ENCODE measurements at places on chromosomes 12 and 14. TPM values are rescaled to one million over a fixed set of nuclear protein-coding genes. Genes with fewer than 3 reads are reported as not detected.

The TAS2R31 gene
- 13.2 TPM for total RNA-seq

The GMFB gene
- 172 TPM for total RNA-seq

The TMCC3 gene
- total RNA-seq, result 7.2 TPM

The KCNK10 gene
- total RNA-seq, result 11.0 TPM

The RIMKLB gene
- total RNA-seq, result 113 TPM

The TMEM229B gene
- 0.12 TPM for total RNA-seq

DNA sequence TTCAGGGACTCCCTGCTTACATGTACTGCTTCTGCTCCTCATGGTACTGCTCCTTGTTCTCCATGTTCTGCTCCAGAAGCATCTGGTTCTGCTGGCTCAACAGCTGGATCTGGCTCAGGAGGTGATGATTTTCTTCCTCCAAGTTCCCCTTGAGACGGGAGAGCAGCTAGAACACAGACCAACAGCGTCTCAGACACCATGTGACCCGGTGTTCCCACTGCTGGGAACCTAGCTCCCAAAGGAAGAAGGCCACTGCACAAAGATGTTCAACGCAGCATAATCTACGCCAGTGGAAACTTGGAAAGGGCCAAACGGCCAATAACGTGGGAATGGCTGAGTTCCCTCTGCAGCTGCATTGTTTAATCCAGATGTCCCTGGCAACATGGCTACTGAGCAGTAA lies 49.6 kb upstream of the GPR68 start:
- no peaks in the 10 kb centered on the region for H3K4me1 ChIP-seq
- no peak for DNase-seq
- no peaks in the 10 kb centered on the region for H3K36me3 ChIP-seq

DNA sequence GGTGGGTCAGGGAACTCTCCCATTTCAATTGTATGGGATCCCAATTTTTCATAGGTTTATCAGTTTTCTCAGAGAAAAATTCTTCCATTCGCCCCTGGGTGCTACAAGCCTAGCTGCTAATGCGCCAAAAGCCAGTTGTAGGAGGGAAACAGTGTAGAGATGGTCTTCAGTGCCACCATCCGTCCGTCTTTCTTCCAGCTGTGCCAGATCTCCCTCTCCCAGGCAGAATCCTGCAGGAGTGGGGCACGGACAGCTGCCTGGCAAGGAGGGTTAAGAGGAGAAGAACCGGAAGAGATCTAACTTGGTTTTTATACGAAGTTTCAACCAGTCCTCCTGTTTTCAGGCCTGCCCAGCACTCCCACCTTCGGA lies 38.9 kb upstream of the FUT8 start:
- no peak overlapping the region for H3K4me3 ChIP-seq
- peaks cover 8% of the 10 kb centered on the region for H3K4me1 ChIP-seq
- H3K36me3 ChIP-seq, result no peaks in the 10 kb centered on the region
